CD4-positive, alpha-beta T cell (primary cell): ENCODE measurements at places on chromosomes 12 and 14. TPM values are rescaled to one million over a fixed set of nuclear protein-coding genes. Genes with fewer than 3 reads are reported as not detected.
A peak's percentile ranks its signal among the peaks of the same experiment; 100 is the strongest.

DNA sequence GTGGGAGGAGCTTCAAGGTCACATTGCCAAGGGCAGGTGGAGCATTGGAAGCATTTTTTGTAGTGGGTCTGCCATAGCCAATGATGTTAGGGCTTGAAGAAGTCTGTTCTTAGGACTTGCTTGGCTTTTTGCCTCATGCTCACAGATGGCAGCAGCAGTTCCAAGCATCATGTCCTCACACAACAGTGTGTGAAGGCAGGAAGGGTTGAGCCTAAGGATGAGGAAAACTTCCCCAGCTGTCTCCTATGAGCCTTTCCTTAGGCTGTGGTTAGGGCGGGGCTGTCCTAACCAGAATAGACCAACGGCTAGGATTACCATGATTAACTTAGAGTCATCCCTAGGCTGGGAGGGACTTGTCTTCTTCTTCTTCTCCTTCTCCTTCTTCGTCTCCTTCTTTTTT lies 76.2 kb upstream of the KCNA1 start:
- DNase-seq = no peak

ABCC9 gene
- not detected for total RNA-seq

DNA sequence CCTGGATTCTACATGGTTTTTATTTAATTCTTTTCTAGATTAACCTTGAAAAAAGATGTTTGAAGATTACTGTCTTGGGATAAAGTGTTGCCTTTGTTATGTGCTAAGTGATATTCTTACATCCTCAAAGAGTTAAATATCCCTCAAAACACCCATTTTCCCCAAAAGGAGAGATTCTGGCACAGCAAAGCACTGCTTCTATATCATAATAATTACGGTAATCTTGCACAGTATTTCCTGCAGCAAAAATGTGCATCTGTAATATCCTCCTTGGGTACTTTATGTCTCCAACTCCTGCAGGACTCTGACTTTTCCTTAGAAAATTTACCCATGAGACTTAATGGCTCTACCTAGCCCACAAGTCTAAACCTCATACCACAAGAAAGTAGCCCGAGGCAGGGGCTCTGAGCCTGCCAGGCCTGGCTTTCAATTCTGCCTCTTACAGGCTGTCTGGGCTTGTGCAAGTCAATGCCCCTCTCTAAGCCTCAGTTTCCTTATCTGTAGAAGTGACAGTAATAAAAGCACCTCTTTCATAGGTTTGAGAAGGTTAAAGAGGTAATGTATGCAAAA lies 45.8 kb downstream of the SVOP start:
- DNase-seq = no peak

DNA sequence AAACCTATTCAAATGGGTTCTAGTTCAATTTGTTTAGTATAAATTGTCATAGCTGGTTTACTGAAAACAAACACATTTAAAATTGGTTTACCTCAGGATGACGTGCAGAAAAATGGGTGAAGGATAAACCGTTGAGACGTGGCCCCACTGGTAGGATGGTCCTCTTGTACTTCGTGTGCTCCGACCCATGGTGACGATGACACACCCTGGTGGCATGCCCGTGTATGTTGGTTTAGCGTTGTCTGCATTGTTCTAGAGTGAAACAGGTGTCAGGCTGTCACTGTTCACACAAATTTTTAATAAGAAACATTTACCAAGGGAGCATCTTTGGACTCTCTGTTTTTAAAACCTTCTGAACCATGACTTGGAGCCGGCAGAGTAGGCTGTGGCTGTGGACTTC lies 8.3 kb downstream of the CALM1 start:
- no peak for DNase-seq

SIRT4 gene
- total RNA-seq = 0.59 TPM

DNA sequence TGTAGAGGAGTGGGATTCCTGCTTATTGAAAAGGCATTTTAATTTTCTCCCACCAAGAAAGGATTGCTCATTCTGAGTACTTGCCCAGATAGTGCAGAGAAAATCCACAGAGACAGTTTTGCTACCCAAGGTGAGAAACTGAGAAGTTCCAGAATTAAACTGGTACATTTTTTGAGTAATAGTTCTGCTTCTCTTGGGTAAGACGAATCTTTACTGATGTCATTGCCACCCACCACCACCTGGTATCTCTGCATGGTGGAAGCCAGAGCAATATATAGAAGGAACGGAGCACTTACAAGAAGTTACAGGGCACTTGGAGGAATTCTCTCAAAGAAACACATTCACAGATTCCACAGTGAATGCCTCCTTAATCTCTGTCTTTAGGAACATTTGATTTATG lies 20.7 kb upstream of the FRMD6 start:
- DNase-seq = no peak

DNA sequence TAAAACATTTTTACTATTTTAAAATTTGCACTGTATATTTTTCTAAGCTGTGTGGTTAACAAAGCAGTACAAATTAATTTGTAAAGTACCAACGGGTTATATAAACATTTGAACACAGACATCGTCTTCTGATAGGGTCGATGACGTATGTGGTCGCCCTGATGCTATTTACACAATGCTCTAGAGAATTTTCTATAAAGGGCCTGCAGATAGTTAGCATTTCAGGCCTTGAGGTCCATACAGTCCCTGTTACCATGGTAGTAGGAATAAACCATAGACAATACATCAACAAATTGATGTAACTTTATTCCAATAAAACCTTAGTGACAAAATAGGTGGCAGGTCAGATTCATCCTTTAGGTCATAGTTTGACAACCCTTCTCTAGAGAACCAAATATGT lies 25.7 kb upstream of the PDZRN4 start:
- DNase-seq = no peak

DNA sequence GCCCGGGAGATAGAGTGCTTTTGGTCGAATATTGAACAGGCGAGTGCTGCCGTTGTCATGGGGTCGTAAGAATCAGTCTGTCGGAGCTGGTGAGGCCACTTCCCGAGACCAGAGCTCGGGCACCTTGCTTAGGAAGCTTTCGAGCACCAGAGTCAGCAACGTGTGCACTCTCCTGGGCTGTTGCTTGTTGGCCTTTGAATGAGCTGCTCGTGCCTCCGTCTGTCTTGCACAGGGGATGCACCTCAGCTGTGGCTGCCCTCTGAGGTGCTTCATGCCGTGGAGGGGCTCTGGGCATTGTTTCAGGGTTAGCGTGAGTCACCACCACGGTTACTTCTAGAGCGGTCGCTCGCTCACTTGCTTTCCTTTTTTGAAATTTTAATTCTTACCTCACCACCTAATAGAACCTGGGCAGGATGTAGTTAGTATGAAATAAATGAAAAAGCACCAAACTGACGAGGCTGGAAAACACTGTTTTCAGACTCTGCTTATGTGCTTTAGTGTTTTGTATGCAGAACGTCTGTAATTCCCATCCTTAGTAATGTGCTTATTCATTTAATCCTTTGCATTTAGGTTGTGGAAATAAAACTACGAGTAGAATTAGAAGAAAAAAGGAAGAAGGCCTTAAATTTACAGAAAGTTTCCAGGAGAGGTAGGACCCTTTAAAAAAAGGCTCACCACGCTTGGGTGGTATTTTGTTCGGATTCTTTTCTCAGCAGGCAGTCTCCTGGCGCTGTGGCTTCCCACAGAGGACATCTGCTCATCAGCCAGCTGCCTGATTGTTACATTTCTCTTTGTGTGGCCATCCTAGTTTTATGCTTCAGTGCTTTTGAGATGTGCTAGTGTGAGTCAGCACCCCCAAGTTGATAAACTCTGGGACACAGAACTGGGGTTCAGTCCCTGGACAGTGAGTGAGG lies 40.6 kb downstream of the EP400 start:
- DNase-seq = no peak

DNA sequence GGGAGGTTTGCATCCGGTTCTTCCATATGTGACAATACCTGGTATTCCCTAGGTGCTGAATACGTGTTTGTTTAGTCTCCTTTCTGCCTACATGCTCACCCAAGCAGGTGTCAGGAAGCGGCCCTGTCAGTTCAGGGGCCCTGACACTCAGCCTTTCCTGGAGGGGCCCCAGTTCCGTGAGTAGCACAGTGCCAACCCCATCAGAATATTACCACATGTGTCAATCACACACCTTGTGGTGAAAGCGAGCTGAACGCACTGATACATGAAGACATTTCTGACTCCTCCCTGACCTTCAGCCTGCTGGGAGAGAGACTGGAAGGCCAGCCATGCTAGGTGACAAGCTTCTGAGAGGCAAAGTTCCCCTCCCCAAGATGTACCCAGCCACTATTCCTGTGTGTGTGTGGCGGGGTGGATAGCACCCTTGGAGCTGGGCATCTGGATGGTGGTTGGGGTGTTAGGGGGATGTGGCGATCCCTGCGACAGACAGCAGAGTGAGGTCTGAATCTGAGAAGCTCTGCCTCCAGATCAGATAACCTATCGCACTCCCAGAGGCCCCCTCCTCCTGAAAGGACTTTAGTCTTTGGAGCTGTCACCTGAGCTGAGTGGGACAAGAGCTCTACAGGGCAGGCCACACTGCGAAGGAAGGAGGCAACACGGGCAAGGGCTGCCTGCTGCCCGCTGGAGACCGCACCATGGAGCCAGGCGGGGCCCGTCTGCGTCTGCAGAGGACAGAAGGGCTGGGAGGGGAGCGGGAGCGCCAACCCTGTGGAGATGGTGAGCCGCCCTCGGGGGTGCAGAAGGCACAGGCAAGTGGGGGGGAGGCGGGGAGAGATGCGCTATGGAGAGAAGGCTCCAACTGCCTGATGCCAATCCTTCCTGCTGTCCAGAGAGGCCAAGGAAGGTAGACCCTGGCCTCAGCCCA lies at the start of gene SOAT2:
TSS of gene SOAT2 (plus strand) at position 604 of the 925 bp plus-strand sequence. CDS start at position 696, 92 bp downstream.
- peak; percentile 75 for DNase-seq

GRCh38 chr12:21337959-21338744 lies 3.4 kb upstream of the SLCO1A2 start:
- no peak for DNase-seq

RD3L gene
- not detected for total RNA-seq

- no peak for DNase-seq
Observed at GRCh38 chr12:4431436-4431835, 14.2 kb downstream of the FGF6 start.

DNA sequence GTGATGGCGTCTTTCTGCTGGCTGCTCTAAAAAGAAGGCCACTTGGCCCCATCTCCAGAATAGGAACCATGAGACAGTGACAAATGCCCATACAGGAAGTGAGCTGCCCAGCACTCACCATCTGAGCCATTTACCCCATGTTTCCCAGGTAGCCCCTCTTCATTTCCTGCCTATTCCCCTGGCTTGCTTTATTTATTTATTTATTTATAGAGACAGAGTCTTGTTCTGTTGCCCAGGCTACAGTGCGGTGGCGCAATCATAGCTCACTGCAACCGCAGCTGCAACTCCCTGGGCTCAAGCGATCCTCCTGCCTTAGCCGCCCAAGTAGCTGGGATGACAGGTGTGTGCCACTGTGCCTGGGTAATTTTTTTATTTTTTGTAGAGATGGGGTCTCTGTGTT lies 71.2 kb downstream of the RIN3 start:
- no peak for DNase-seq

GRCh38 chr14:67515386-67516079 lies 17.6 kb upstream of the PLEKHH1 start:
- peak; percentile 4 for DNase-seq

DNA sequence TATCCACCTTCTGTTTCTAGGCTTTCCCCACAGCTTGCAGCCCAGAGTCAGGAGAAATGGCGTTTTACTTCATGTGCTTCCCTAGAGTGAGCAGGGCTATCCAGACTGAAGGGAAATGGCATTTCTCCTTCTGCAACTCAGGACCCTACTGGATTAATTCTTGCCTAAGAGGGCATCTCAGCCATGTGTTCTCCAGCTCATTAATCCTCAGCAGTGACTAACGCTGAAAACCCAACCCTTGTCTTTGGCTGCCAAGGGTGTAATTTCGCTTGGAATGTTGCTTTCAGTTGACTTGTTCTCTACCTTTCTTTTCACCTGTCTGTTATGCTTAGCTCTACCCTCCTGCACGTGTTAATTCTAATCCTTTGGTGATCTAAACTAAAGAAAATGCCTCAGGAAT lies 21.0 kb upstream of the EMP1 start:
- DNase-seq = no peak

- DNase-seq = no peak
Observed at GRCh38 chr14:51592836-51593235, 58.9 kb upstream of the FRMD6 start.

- DNase-seq = no peak
Observed at GRCh38 chr14:102540315-102541028, 30.9 kb upstream of the ANKRD9 start.

DNA sequence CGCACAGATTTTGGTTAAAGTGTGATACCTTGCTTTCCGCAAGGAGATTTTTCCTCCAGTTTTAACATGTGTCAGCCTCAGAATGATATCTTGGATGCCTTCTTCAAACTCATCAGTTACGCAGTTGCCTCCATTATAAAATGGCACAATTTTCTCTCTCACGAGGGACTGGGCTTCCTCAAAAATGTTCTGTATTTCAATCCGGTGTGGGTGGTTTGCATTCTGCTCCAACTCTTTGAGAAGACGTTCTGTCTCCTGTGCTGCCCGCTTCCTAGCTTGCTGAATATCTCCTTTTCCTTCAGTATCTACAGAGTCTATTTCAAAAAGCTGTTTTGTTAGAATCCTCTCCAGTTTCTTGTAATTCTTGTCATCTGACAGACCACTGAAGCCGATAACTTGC lies 1.8 kb downstream of the BAG5 start:
- no peak for DNase-seq

GRCh38 chr12:69000540-69001243 lies 67.7 kb upstream of the CPM start:
- no peak for DNase-seq

- DNase-seq = no peak
Observed at GRCh38 chr14:46250113-46250703, 401.4 kb downstream of the RPL10L start.

GRCh38 chr12:82121545-82121944 lies 236.6 kb downstream of the CCDC59 start:
- no peak for DNase-seq

- no peak for DNase-seq
Observed at GRCh38 chr14:65281991-65282895, 130.3 kb upstream of the FUT8 start.

GLT8D2 gene
- not detected for total RNA-seq

- DNase-seq = no peak
Observed at GRCh38 chr12:116591855-116592637, 32.9 kb downstream of the MAP1LC3B2 start.

DNA sequence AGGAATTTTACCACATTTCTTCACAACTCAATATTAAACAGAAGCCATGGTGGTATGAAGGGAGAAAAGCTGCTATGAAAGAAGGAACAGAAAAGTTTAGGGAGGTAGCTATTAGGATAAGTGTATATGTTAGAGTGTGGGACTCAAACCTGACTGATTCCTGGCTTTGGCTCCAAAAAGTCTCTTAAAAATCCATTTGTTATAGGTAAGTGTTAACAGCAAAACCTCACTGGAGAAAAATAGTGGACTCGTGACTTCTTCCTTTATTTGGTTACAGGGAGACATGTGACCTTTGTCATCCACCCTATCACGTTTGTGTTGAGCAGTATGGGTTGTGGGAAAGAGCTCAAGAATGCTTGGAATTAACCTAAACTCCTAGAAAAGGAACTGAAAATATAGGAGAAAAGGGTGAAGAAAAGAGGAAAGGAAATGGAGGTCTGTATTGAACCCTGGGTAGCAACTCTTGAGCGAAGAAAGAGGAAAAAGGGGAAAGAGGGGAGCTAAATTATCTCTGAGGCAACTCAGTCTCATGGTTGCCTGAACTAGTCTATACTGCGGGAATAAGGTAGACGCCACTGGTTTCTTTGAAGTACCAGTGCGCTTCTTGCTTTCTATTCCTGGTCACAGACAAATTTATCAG lies 3.6 kb upstream of the EID3 start:
- no peak for DNase-seq

SPIC gene
- total RNA-seq = not detected

- DNase-seq = no peak
Observed at GRCh38 chr14:25237845-25238244, 187.9 kb upstream of the STXBP6 start.

GRCh38 chr14:75650253-75651058 lies 10.2 kb downstream of the ERG28 start:
- DNase-seq = no peak
